ENCODE measurements at places on chromosomes 12 and 14.

GRCh38 chr14:64928239-64929013 is 14.1 kb downstream of the GPX2 start:
- DNase-seq = no peak

GRCh38 chr12:55499810-55500252 is 7.7 kb downstream of the OR6C68 start:
- DNase-seq = no peak

- DNase-seq = no peak
These were observed 31.7 kb upstream of the TUBA1C start for GRCh38 chr12:49232940-49233841.

DNA sequence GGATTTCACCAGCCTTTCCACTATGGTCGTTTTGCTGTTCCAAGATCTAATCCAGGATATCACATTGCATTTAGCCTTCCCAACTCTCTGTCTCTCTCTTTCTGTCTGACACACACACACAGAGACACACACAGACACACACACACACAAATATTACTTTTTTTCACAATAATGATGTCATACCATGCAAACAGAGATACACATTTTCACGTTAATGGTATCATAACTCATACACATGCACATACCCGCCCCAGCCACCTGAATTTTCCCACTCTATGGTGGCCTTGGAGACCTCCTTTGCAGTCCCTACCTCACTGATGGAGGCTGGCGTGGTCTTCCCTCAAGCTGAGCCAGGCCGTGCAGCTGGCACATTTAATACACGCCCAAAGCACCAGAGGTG is 7.2 kb upstream of the MYL2 start:
- DNase-seq = no peak

GRCh38 chr12:53097207-53097563 is 282 bp upstream of the IGFBP6 start:
- DNase-seq = no peak

DNA sequence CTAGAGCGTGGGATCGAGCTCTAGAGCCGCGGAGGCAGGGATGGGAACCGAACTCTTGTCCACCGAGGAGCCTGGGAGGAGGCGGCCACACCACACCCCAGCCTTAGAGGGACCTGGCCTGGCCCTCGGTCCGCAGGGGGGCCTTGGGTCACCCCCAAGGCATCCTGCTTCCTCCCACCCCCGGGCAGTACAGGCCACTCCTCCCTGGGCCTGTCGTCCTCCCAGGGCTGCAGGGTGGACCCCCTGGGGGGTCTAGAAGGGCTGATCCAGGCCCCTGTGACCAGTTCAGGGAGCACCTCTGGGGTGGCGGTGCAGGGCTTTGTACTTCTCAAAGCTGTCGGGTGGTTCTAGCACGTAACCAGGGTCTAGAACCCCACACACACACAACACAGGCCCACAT is 79.1 kb upstream of the FBRSL1 start:
- DNase-seq = no peak

- no peak for DNase-seq
These were observed 3.2 kb downstream of the RNASE1 start for GRCh38 chr14:20799456-20799891.

DNA sequence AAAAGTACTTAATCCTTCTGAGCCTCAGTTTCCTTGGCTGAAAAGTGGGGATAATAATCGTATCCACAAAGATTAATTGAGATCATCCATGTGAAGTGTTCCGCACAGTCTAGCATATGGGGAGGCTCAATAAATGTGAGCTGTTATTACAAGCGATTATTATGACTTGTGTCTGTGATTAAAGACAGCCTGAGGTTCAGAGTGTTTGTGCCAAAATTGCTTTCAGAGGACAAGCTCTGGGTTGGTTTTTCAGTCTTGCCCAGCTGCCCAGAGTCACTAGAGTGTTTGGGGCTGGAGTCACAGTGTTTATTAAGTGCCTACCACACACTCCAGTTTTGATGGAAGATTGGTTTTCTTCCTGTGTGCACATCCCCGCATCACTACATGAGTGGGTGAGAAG is 53.5 kb downstream of the NTF3 start:
- DNase-seq = no peak

GRCh38 chr14:103391048-103391447 is 5.8 kb downstream of the MARK3 start:
- DNase-seq = peak; percentile 41

GRCh38 chr12:116513944-116514343 is 45.2 kb upstream of the MAP1LC3B2 start:
- no peak for DNase-seq

- DNase-seq = no peak
These were observed 52.6 kb downstream of the HECTD1 start for GRCh38 chr14:31154956-31155355.

GRCh38 chr14:73809391-73809790 is 42.2 kb upstream of the PTGR2 start:
- no peak for DNase-seq

DNA sequence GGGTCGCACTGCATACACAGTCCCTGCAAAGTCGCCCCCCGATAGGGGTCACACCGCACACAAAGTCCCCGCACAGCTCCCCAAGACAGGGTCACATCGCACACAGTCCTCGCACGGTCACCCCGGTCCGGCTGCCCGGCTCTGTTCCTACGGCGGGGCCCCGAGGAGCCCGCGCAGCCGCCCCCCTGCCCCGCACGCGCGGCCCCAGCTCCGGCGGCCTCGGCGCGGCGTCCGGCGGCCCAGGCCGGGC is 300 bp downstream of the SSH1 start:
- no peak for DNase-seq

GRCh38 chr12:122793685-122794106 is 19.3 kb downstream of the CCDC62 start:
- DNase-seq = peak; percentile 22

DNA sequence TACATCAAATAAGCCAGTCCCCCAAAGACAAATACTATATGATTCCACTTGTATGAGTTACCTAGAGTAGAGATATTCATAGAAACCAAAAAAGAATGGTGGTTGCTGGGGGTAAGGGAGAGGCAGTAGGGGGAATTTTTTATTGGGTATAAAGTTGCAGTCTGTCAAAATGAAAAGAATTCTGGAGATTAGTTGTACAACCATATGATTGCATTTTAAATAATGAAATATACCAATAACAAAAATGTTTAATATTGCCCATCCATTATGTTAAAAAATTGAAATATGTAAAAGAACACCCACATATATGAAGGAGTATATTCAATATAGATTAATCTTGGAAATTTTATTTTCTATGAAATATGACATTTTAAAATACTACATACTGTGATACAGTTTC is 1383.5 kb downstream of the FSCB start:
- no peak for DNase-seq

DNA sequence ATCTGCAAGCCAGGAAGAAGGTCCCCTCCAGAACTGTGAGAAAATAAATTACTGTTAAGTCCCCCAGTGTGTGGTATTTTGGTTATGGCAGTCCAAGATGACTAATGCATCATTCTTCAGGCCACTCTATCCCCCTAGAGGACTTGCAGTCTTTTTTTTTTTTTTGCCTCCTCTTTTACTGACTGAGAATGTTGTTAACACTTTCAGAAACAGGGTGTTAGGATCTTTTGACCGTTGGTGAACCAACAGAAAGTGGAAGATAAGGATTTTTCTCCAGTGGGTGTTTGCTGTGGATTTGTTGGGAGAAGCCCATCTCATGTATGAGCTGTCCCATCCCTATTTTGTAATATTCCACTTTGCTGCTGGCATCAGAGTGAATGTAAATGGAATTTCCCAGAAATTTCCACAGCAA is 37.8 kb downstream of the MARK3 start:
- no peak for DNase-seq

GRCh38 chr12:43252585-43252984 is 299.4 kb downstream of the ADAMTS20 start:
- DNase-seq = no peak

All from memory B cell (primary cell).